Type B pancreatic cell (in vitro differentiated cells): ENCODE measurements at places on chromosomes 16 and 17. TPM values are rescaled to one million over a fixed set of nuclear protein-coding genes. Genes with fewer than 3 reads are reported as not detected.

NKD1 gene
- 33.8 and 43.2 TPM in 2 replicates for total RNA-seq

DNA sequence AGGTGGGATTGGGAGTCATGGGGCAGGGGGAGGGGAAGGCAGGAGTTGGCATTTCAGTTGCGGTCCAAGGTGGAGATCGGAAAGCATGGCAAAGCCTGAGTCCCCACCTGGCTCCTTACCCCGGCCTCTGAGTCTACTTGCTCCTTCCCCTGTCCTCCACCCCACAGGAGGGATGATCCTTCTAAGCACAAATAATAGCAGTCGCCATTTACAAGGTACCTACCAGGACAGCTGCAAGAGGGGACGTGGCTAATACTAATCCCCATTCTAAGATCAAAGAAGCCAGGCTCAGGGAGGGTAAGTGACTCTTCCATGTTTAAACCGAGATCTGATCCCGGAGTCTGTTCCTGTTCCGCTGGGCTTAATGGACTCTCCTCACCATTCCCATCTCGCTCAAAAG lies 396.3 kb downstream of the SLC39A11 start:
- no peak overlapping the region for H3K4me3 ChIP-seq
- H3K4me1 ChIP-seq = peaks cover 23% of the 10 kb centered on the region
- H3K27ac ChIP-seq = no peak overlapping the region
- no peaks in the 10 kb centered on the region for H3K27me3 ChIP-seq

SLC2A4 gene
- total RNA-seq = 1.2 and 4.0 TPM in 2 replicates

GRCh38 chr17:68433911-68434508 lies 23.3 kb downstream of the WIPI1 start:
- DNase-seq = no peak
- no peak overlapping the region for H3K4me3 ChIP-seq
- H3K4me1 ChIP-seq = peaks cover 13% of the 10 kb centered on the region

GRCh38 chr17:80871341-80871740 lies 120.3 kb upstream of the CHMP6 start:
- peaks cover 12% of the 10 kb centered on the region for H3K4me1 ChIP-seq
- H3K27me3 ChIP-seq = no peaks in the 10 kb centered on the region

NT5C gene
- total RNA-seq = 33.6 and 40.7 TPM in 2 replicates

RBFOX1 gene
- 1.7 and 21.0 TPM in 2 replicates for total RNA-seq

TLCD1 gene
- 18.6 and 40.2 TPM in 2 replicates for total RNA-seq

DNA sequence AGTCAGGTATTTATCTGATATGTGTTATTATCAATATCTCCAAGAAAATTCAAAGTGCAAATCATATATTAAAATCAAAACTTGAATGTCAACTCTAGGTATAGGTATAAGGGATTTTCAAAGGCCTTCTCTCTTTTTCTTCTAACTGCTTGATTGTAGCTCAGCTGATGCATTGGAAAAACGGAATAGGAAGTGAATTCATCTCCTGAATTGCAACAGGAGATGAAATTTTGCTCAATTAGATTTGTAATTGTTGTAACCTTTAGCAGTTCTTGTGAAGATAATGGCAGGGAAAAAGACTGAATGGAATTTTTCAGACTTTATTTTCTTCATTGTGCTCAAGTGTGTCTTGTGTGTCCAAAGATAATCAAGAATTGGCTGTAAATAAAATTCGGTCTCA lies 190.2 kb upstream of the KCNJ16 start:
- DNase-seq = no peak
- H3K4me3 ChIP-seq = no peak overlapping the region

GRCh38 chr16:53953336-53953735 lies 249.4 kb downstream of the FTO start:
- H3K27ac ChIP-seq = no peak overlapping the region
- H3K4me1 ChIP-seq = peaks cover 18% of the 10 kb centered on the region
- peaks cover 7% of the 10 kb centered on the region for H3K36me3 ChIP-seq
- no peaks in the 10 kb centered on the region for H3K27me3 ChIP-seq
- no peak for DNase-seq

GRCh38 chr16:66382171-66382965 lies 15.9 kb downstream of the CDH5 start:
- peaks cover 5% of the 10 kb centered on the region for H3K36me3 ChIP-seq
- H3K27me3 ChIP-seq = no peaks in the 10 kb centered on the region
- DNase-seq = no peak
- H3K4me3 ChIP-seq = no peak overlapping the region
- H3K27ac ChIP-seq = peak overlapping the region; percentile 59

GRCh38 chr17:48596000-48596734 lies 2.6 kb upstream of the HOXB5 start:
- peak overlapping the region; percentile 91 for H3K4me3 ChIP-seq

DNA sequence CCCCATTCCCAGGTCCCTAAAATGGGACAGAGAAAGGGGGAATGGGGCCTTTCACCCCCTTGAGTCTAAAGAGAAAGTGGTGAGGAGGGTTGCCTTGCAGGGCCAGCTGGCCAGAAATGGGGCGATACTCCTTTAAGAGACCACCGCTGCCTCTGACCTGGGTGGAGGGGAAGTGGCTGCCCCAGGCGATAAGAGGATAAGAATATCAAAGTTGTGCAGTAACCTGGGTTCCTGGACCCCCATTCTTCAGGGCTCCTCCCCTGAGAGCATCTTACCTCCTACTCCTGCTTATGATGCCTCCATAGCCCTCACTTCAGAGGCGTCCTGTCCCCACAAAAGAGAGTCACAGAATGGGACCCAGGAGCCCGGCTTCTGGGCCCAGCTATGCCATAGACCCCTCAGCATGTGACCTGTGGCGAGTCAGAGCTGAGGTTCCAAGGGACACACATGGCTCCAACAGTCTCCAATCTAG lies 5.2 kb upstream of the TSPOAP1 start:
- H3K36me3 ChIP-seq = no peaks in the 10 kb centered on the region
- H3K4me1 ChIP-seq = peaks cover 23% of the 10 kb centered on the region
- H3K27ac ChIP-seq = no peak overlapping the region
- no peak overlapping the region for H3K4me3 ChIP-seq

DNA sequence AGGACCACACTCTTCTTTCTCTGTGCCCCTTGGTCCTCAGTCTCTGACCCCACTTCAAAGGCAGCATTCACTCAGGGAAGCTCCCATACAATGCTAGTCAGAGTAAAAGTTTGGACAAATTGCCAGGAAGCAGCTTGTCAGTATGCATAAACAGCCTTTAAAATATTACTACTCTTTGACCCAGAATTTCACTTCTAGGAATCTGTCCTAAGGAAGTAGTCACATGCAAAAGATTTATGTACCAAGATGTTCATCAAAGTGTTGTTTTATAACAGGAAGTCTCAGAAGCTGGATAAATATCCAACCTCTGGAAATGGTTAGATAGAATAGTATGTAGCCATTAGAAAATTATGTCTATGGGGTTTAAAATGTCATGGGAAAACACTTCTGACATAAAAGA lies 31.0 kb downstream of the MAPT start:
- peaks cover 10% of the 10 kb centered on the region for H3K27me3 ChIP-seq
- H3K36me3 ChIP-seq = no peaks in the 10 kb centered on the region
- H3K4me3 ChIP-seq = no peak overlapping the region
- H3K27ac ChIP-seq = no peak overlapping the region
- H3K4me1 ChIP-seq = no peaks in the 10 kb centered on the region

GRCh38 chr17:17314501-17315071 lies 11.4 kb downstream of the NT5M start:
- no peak overlapping the region for H3K4me3 ChIP-seq
- no peaks in the 10 kb centered on the region for H3K4me1 ChIP-seq
- H3K27me3 ChIP-seq = no peaks in the 10 kb centered on the region
- H3K27ac ChIP-seq = no peak overlapping the region
- H3K36me3 ChIP-seq = peaks cover 4% of the 10 kb centered on the region

ANKFY1 gene
- total RNA-seq = 64.3 and 72.6 TPM in 2 replicates

C17orf107 gene
- total RNA-seq = 4.4 and 9.3 TPM in 2 replicates

PRSS27 gene
- 19.0 and 24.6 TPM in 2 replicates for total RNA-seq

DNA sequence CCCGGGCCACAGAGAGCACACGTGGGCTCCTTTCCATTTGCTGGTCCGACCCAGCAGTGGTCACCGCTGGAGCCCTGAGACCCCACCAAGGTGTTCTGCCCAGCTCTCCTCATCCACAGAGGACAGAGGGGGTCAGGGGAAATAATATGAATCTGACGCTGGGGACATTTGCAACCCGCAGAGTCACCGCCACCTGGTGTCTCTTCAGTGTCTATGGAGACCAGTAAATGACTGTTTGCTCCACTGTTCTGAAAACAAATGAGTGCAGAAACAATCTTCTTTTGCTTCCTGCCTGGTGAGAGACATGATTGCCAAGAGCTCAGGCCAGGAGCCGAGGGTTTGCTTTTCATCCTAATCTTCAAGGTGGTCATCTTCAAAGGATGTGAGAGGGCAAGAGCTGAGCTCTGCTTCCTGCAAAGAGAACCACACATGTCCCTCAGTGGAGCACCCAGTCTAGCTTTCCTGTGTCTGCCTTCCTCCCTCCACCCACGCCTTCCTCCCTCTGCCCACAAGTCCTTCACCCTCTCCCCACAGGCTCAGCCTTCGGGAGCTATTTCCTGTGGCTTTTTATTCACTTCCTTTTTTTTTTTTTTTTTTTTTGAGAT lies 14.7 kb upstream of the KLHDC4 start:
- peaks cover 13% of the 10 kb centered on the region for H3K4me1 ChIP-seq
- H3K36me3 ChIP-seq = no peaks in the 10 kb centered on the region
- H3K27ac ChIP-seq = peak overlapping the region; percentile 31
- no peaks in the 10 kb centered on the region for H3K27me3 ChIP-seq
- DNase-seq = no peak

- peaks cover 6% of the 10 kb centered on the region for H3K36me3 ChIP-seq
- no peak overlapping the region for H3K27ac ChIP-seq
- H3K4me3 ChIP-seq = no peak overlapping the region
- DNase-seq = no peak
Measured at GRCh38 chr17:12918142-12918541, 99.7 kb downstream of the ELAC2 start.

- H3K27me3 ChIP-seq = no peaks in the 10 kb centered on the region
- H3K36me3 ChIP-seq = no peaks in the 10 kb centered on the region
- peaks cover 14% of the 10 kb centered on the region for H3K4me1 ChIP-seq
- H3K4me3 ChIP-seq = no peak overlapping the region
- H3K27ac ChIP-seq = no peak overlapping the region
Measured at GRCh38 chr17:19485800-19486340, 47.8 kb upstream of the SLC47A1 start.

EXOC7 gene
- 171 and 201 TPM in 2 replicates for total RNA-seq

DNA sequence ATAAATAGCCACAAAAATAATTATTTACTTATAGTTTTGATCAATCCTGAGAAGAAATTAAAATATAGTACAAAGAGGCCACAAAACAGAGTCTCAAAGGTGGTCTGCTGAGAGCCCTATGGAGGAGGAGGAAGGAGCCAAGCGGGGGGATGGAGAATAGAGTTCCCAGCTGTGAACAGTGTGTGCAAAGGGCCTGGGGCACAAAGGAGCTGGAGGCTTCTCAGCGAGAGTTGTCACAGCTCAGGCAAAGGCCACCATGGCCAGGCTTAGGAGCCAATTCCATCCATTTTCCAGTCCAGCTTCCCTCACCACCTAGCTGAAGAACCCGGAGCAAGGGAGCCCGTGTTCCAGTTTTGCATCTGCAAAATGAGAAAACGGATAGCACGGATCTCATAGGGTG lies 5.4 kb upstream of the ZNF423 start:
- DNase-seq = no peak
- H3K27ac ChIP-seq = no peak overlapping the region
- no peaks in the 10 kb centered on the region for H3K36me3 ChIP-seq
- peaks cover 15% of the 10 kb centered on the region for H3K27me3 ChIP-seq
- H3K4me1 ChIP-seq = peaks cover 10% of the 10 kb centered on the region
- no peak overlapping the region for H3K4me3 ChIP-seq

CCL8 gene
- total RNA-seq = not detected in 2 replicates

DNA sequence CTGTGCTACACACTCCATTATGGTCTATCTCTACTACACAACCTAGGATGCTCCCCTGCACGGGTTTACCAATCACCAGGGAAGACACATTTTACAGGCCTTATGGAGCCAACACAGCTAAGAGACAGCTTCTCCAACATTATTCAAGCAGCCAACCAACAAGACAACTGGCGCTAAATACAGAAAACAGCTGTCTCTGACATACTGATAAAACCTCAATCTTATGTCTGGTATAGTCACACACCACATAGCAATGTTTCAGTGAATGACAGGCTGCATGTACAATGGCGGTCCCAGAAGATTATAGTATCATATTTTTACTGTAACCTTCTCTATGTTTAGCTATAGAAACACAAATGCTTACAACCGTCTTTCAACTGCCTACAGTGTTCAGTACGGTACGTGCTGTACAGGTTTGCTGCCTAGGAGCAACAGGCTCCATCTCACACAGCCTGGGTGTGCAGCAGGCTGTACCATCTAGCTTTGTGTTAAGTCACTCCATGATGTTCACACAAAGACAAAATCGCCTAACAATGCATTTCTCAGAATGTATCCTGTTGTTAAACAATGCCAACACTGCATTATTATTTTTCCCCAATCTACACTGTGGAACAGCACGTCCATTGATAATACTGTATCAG lies 10.9 kb downstream of the USP22 start:
- H3K27ac ChIP-seq = no peak overlapping the region
- DNase-seq = no peak
- peaks cover 33% of the 10 kb centered on the region for H3K36me3 ChIP-seq
- no peaks in the 10 kb centered on the region for H3K27me3 ChIP-seq
- peaks cover 45% of the 10 kb centered on the region for H3K4me1 ChIP-seq

GRCh38 chr17:72421128-72422092 lies 300.6 kb downstream of the SOX9 start:
- no peak for DNase-seq
- H3K36me3 ChIP-seq = peaks cover 46% of the 10 kb centered on the region
- H3K4me3 ChIP-seq = peak overlapping the region; percentile 39
- peaks cover 46% of the 10 kb centered on the region for H3K4me1 ChIP-seq
- H3K27ac ChIP-seq = peak overlapping the region; percentile 72

DNAH17 gene
- total RNA-seq = 0.07 and 0.33 TPM in 2 replicates

DNA sequence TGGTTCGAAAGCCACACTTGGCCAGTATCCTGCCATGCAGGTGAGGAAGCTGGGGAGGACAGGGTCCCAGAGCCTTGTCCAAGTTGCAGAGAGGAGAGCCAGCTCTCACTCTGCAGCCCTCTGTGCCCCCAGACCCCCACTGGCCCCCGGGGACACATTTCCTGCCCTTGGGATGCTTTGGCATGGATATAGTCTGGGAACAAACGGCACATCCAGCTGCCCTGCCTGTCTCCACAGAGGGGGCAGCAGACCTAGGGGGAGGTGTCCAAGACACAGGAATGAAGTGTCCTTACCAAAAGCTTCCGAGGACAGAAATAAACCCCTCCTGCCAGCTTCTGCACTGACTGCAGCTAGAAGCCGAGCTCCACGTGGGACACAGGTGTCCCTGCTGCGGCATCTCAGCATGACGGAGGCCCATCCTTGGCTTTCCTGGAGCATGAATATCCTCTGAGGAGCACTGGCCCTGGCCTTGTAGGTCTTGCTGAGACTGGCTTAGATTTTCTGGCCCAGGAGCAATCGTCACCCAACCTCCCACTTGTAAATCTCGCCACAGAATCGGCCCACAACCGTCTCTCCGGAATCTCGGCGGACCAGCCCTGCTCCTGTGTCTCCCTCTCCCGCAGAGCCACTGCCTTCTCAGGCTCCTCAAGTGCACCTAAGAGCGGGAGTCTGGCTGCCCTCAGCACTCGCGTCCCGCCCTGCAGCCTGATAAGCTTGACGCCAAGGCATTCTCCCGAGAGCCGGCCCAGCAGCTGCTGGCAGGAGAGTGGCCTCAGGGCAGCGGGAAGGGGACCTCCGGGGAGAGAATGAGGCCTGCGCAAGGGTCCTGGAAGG lies 1.1 kb upstream of the CAPN15 start:
- H3K4me1 ChIP-seq = peaks cover 4% of the 10 kb centered on the region
- H3K27ac ChIP-seq = peak overlapping the region; percentile 95
- peak overlapping the region; percentile 95 for H3K4me3 ChIP-seq
- DNase-seq = no peak
- H3K36me3 ChIP-seq = no peaks in the 10 kb centered on the region

GRCh38 chr17:77952368-77952767 lies 6.1 kb upstream of the TNRC6C start:
- no peak overlapping the region for H3K27ac ChIP-seq
- no peak overlapping the region for H3K4me3 ChIP-seq
- no peak for DNase-seq
- H3K27me3 ChIP-seq = peaks cover 66% of the 10 kb centered on the region
- no peaks in the 10 kb centered on the region for H3K36me3 ChIP-seq

WNT3 gene
- 14.1 and 47.7 TPM in 2 replicates for total RNA-seq
